ENCODE measurements at places on chromosomes 5 and 9.

DNA sequence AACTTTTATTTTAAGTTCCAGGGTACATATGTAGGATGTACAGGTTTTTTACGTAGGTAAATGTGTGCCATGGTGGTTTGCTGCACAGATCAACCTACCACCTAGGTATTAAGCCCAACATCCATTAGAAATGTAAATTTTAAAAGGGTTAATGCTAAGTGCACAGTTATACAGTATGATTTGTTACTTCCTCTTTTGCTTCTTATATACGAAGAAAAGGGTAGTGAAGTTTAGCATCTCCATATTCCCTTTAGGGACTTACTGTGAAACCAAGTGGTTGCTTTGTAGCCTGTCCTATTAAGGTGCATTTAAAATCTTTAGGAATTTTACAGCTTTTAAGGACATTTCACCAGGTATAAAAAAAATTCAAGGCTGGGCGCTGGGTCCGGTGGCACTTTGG, 46.4 kb downstream of the RBM27 start:
- no peak for DNase-seq

GRCh38 chr9:69357821-69358220, 32.8 kb downstream of the ENTREP1 start:
- no peak for DNase-seq

- DNase-seq, result no peak
Observed at GRCh38 chr9:74236857-74237256, 260.3 kb upstream of the RORB start.

GRCh38 chr5:34498572-34498971, 157.6 kb upstream of the RAI14 start:
- DNase-seq, result no peak

DNA sequence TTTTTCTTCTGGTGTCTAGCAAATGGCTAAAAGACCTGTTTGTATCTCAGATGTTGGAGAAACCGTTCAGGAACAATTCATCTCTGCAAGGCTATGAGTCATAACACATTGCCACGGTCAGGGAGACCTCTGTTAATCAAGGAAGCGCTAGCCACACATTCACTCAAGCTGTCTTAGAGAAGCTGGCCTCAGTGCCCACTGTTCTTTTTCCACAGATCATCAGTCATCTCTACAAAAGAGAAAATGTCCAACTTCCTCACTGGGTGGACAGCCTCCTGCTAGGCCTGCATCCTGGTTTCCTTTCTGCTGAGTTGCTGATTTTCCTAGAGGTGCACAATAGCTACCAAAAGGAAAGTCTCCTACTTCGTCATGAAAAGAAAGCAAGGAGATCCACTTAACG, 360.5 kb downstream of the BNC2 start:
- no peak for DNase-seq

GRCh38 chr5:114648940-114649339, 287.1 kb downstream of the KCNN2 start:
- DNase-seq, result no peak

Measured in skin of body (tissue), 3 donors.